ENCODE measurements at places on chromosomes 1 and 21.

GRCh38 chr21:44998086-44998620, 58.3 kb downstream of the SLX9 start:
- DNase-seq = no peak

DNA sequence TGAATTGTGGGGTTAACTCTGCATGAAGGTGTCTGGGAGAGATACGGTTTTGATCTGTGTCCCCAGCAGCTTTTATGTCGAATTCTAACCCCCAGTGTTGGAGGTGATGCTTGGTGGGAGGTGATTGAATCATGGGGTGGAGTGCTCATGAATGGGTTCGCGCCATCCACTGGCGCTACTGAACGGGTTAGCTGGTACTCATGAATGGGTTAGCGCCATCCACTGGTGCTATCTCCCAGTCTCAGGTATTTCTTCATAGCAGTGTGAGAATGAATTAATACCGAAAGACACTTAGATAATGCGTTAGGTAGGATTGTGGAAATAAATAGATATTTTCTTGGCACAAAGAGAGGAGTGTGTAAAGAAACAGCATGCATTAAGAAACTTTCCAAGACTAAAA, 32.9 kb upstream of the CLDN8 start:
- no peak for DNase-seq

DNA sequence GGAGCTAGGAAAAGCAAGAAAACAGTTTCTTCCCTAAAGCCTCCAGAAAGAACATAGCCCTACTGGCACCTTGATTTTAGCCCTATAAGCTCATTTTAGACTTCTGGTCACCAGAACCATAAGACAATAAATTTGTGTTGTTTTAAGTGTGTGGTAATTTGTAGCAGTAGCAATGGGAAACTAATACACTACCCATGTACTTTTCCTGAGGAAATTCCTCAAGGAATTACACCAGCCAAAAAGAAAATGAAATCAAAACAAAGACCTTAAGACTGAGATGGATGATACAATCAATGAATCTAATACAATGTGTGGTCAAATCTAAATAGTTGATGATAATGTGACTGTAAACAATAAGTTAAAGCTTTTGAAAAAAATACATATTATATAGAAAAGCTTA, 11.8 kb downstream of the VAMP4 start:
- DNase-seq = no peak

DNA sequence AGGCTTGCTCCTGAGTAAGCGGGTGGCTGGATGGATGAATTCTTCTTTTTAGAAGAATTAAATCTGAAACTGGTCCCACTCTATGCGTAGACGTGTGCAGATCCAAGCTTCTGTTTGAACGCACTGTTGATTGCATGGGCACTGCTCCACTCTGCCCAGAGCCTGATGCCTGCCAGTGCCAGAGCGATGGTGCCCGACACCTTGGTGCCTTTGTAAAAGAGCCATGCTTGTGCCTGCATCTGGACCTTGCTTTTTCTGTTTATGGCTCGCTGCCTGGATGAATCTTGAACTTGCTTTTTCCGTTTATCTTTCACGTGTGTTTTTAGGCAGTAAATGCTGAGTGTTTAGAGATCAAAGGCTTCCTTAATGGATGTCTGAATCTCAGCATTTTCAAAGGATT, 15.0 kb upstream of the PWP2 start:
- no peak for DNase-seq

DNA sequence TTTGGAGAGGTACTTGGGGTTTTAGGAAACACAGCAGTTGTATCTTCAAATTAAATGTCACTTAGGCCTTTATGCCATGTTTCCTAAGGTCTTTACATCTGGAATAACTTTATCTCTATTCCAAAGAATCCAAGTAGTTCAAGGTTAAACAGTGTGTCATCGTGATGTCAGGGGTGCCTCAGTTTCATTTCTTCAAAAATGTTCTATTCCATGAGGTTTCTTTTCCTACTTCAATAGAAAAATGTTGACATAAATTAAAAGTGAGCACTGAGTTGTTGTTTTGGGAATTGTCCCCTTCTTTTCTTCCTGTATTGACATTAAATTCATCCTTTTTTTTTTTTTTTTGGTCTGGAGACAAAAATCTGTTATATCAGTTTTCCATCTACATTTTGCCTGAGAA, 160.6 kb upstream of the C21orf91 start:
- DNase-seq = no peak

GRCh38 chr1:165324050-165324449, 32.5 kb downstream of the LMX1A start:
- no peak for DNase-seq

GRCh38 chr1:148264374-148265276, 112.5 kb upstream of the NBPF11 start:
- peak; percentile 6 for DNase-seq

DNA sequence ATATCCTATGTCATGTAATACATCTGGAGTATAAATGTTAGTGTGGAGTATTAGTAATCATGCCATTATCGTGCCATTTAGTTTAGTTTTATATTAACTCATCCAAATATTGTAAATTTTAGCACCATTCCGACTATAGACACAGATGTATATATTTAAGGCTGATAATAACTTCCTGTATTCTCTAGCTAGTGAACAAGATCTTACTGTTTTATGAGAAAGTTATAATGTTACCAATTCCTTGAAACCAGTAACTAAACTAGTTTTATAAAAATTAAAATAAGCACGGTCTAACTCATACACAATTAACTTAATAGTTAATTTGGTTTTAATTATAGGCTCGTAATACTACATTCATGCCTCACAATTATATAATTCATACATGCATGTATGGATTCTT, 808.6 kb downstream of the USP25 start:
- DNase-seq = no peak

DNA sequence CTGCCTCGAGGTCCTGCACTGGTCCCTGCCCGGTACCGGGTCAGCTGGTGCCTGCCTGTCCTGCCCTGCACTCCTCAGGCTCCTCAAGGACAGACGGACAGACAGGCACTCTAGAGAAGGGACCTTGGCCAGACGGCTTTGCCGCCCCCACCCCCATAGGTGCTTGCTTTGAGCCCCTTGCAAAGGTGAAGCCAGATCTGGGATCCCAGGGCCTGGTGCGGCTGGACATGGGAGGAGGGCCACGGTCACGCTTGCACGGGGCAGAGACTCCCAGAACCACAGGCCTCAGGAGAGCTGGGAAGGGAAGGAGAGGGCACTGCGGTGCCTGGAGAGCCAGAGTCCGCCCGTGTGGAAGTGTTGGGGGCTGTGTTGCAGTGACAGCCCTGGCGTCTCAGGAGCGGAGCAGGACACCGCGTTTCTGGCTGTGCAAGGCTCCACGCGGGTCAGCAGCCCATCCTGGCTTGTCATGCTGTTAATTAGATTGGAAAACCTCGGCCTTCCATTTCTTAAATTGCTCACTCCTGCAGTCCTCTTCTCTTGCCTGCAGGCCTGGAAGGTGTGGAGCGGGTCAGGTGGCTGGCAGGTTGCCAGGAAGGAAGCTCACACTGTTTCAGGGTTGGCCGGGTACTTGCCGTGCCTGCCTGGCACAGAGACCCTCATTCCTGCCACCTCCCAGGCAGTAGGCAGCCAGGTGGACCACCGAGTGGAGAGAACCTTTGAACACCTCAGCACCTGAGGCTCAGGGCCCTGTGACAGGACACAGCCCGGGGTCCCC, 16.3 kb downstream of the COL18A1 start:
- DNase-seq = no peak

- DNase-seq = no peak
Measured at GRCh38 chr1:235644693-235645305, 4.8 kb downstream of the GNG4 start.

- DNase-seq = no peak
Measured at GRCh38 chr1:148353461-148354283, 129.4 kb downstream of the PPIAL4G start.

DNA sequence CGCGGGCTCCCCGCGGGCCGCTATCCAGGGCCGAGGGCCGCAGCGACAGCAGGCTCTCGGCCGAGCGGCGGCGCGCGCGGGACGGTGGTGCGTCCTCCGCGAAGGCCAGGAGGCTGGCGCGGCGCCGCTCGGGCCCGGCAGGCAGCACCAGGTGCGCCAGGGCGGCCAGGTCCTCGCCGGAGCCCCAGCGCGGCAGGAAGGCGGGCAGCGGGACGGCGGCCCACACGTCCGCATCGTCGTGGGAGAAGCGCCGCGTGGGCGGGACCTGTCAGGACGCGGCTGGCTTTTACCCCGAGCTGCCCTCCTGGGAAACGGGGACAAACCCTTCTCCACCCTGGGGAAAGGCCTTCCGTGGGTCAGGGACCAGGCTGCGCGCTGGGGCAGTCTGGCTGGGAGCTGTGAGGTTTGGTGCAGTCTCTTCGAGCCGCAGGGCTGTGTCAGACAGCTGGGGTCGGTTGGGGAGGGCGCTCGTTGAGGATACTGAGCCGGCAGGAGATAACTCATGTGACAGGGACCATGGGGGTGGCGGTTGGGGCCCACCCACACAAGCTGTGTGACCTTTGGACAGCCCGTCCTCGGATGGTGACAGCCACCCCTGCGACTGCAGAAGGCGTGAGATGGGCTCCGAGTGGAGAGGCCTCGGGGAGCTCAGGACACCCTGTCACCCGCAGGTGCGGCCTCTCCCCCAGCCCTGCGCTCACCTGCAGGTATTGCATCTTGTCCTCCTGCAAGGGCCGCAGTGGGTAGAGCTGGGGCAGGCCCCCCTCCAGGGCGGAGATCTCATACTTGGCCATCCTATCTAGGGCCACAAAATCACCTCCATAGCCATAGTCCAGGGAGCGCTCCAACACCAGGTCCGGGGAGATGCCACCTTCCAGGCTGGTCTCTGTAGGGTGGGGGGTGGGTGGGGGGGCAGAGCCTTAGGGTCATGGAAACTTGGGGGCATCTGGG, 6.0 kb downstream of the HES3 start:
- DNase-seq = no peak

GRCh38 chr1:205014783-205015182, 28.2 kb upstream of the CNTN2 start:
- DNase-seq = no peak

DNA sequence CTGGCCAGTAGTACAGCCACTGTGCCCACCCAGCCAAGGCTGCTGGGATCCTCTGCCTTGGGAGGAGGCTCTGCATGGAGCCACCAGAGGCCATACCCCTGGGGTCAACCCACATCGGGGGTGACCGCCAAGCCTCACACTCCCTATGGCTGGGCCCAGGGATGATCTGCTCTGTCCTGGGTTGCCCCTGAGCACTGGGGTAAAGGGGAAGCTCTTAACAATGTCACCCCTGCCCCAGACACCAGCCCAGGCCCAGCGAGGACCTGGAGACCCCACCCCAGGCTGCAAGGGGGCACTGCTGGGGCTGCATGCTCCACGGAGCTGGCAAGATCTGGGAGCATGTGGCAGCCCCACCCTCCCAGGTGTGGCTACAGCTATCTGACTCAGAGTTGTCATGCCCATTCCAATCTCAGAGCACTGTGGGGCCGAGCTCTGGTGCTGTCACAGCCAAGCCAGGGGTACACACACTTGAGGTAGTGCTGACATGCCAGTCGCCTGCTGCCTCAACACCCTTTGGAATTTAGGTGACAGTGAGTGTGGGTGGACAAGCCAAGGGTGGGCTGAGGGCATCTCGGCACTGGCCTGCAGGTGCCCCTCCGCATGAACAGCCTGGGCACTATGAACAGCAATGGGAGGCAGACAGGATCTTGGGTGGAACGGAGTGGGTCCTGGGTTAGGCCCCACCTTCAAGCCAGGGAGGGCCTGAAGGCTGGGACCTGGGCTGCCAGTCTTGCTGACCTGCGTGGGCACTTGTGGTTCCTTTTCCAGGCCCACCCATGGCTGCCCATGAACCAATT, 427.7 kb downstream of the LRRIQ3 start:
- DNase-seq = no peak

DNA sequence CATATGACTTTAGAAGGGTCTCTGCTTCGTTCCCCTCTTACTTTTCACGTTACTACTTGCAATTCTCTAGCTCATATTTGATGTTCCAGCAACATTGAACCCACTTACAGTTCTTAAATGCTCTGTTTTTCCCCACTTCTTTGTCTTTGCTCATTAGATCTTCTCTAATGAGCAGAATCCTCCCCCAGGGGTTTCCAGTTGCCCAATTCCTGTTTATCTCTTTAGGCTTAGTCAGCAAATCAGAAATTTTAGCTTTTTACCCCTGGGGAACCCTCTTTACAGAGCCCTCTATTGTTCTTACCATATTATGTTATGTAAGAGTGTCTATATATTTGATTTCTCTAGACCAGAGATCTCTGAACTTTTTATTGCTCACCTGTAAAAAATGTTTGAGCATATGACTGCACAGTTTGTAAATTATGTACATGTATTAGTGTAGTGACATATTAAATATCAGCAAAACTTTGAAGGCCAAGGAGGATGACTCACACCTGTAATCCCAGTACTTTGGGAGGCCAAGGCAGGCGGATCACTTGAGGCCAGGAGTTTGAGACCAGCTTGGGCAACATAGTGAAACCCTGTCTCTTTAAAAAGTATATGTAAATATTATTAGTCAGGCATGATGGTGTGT, 71.4 kb downstream of the FNBP1L start:
- no peak for DNase-seq

DNA sequence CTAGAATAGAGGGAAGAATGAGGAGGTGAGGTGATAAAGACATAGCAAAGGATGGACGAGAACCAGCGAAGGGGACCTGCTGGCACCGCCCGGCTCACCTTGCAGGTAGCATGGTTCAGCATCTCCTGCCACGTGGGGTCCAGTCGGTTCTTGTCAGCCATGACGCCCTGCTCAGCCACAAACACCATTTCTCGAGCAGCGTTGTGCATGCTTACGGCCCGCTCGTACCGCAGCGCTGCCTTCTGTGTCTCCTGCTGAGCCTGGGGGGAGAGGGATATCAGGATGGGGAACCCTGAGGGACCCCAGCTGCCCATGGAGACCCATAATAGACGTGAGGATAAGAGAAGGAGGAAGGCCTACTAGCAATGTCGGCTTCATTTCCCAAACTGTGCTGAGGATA, 11.4 kb downstream of the SH3BP5L start:
- DNase-seq = no peak

DNA sequence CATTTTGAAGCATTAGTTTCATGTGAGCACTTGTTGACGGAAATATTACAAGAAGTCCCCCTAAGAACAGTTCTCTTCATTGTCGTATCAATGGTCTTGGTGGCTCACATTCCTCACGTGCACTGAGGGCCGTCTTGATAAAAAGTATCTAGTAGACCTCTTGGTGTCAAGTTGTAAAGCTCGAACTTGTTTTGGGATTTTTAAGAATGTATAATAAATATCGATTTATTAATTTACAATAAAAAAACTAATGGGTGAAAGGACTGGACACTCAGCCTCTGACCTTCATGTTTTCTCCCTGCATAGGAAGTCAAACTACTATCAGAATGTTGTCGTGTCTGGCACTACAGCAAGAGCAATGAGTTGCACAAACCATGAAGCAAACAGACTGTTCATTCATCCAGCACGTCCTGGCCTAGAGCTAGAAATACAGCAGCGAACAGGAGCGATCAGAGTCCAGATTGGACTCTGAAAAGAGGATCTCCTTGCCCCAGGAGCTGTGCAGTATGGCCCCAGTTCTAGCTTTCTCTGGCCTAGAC, 319.2 kb downstream of the SMYD3 start:
- no peak for DNase-seq
